Activated CD4-positive, CD25-positive, alpha-beta regulatory T cell (primary cell): ENCODE measurements at places on chromosomes 12 and 14.

DNA sequence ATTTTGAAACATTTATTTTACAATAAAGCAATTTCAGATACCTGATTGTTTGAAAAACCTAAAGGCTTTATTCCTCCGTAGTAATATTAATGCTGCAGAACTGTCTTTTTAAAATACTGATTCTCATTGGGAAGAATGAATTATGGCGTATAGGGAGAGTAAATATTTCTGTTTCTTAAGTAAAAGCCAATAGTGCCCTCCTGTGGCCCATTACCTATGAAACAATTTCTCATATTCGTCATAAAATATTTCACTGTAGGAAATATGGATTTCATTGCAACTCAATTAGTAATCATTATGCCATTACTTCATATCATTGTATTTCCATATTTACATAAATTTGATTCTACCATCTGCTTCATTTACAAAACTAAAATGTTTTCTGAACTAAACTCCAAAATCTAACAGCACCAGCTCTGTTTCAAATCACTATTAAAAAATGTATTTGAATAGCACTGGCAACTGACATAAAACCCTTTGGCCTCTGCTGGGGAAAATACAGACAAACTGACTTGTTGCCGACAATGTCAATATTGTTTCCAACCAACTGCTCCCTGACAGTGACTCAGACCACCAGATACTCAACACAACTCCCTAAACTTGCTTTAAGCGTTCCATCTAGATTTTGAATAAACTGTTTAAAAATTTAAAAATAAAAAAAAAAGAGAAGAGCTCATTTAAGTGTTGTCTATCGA is 290.3 kb downstream of the NAV3 start:
- DNase-seq = no peak

- DNase-seq = no peak
Measured at GRCh38 chr14:75175677-75176141, 703 bp downstream of the TMED10 start.

DNA sequence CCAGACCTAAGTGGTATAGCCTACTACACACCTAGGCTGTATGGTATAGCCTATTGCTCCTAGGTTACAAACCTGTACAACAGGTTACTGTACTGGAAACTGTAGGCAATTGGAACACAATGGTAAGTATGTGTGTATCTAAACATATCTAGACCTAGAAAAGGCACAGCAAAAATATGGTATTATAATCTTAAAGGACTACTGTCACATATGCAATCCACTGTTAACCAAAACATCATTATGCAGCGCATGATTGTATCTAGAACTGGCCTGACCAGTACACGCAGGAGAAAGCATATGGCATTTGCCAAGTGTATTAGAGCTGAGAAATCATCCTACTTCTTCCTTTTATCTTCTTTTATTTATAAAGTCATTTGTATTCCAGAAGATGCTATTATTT is 75.5 kb downstream of the SLC8A3 start:
- DNase-seq = no peak

- DNase-seq = no peak
Measured at GRCh38 chr14:71050227-71050823, 143.1 kb downstream of the PCNX1 start.

- no peak for DNase-seq
Measured at GRCh38 chr12:128690641-128691040, 133.1 kb downstream of the SLC15A4 start.

GRCh38 chr12:28063355-28063880 is 90.9 kb upstream of the PTHLH start:
- no peak for DNase-seq

DNA sequence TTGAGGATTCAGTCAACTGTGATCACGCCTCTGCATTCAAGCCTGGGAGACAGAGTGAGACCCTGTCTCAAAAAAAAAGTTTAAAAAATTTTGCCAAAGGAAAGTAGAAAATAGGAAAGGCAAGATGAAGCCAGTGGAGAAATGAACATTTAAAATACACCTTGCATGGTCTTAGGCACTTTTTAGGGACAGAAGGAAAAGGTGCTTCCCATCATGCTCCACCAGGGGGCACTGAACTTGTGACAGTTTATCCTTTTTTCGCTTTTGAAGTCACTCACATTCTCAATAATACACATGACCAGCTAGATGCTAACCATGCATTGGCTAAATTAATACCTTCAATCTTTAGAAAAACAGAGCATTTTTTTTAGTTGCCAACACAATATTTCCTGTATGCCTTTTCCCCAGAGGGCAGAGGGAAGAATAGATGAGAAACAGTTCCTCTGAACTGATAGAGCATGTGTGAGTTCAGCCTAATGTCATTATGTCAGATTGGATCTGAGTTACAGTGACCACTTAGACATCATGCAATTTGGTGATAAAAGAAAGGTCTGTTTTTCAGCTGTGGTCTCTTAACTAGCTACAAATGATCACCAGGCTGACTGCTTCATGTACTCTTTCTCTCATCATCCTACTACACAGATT is 221.8 kb upstream of the SSTR1 start:
- no peak for DNase-seq

- no peak for DNase-seq
Measured at GRCh38 chr14:64266239-64266638, 27.9 kb downstream of the ESR2 start.

GRCh38 chr14:44846232-44846824 is 115.4 kb downstream of the KLHL28 start:
- no peak for DNase-seq

- DNase-seq = no peak
Measured at GRCh38 chr12:2613326-2614073, 181.3 kb upstream of the FKBP4 start.

- DNase-seq = no peak
Measured at GRCh38 chr14:95964901-95965300, 74.3 kb upstream of the C14orf132 start.

DNA sequence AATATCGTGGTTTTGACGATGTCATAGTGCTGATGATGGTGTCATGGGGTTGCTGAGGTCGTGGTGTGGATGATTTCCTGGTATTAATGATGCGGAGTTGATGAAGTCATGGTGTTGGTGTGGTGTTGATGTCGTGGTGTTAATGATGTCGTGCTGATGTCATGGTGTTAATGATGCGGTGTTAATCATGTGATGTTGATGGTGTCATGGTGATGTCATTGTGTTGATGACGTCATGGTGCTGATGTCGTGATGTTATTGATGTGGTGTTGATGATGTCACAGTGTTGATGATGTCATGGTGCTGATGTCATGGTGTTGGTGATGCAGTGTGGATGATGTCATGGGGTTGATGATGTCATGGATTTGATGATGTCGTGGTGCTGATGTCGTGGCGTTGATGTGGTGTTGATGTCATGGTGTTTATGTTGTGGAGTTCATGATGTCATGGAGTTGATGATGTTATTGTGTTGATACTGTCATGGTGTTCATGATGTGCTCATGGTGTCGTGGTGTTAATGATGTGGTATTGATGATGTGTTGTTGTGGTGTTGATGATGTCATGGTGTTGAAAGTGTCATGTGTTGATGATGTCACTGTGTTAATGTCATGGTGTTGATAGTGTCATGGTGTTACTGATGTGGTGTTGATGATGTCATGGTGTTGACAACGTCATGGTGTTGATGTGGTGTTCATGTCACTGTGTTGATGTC is 48.5 kb upstream of the RIMBP2 start:
- no peak for DNase-seq

DNA sequence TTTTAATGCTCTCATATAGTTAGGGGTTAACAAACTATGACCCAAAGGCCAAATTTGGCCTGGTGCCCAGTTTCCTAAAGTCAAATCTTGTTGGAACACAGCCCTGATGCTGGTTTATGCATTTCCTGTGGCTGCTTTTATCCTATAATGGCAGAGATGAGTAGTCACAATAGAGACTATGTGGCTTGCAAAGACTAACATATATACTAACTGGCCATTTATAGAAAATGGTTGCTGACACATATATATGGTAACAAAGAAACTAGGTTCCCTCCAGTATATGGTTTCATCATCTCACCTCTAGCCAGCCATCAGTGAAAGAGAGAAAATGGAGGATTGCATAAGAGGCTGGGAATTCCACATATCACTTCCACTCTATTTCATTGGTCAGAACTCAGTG is 10.8 kb downstream of the NAV3 start:
- DNase-seq = no peak

- DNase-seq = no peak
Measured at GRCh38 chr12:89474615-89475014, 50.0 kb downstream of the GALNT4 start.

DNA sequence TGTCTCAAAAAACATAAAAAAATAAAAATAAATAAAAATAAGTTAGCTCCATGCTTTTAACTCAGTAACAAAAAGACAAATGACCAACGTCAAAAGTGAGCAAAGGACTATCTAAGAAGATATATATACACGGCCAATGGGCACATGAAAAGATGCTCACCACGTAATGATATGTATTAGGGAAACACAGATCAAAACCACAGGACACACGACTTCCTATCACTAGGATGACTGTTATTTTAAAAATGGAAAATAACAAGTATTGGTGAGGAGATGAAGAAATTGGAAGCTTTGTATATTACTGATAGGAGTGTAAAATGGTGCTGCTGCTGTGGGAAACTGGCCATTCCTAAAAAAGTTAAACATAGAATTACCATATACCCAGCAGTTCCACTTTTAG is 20.2 kb upstream of the P2RX7 start:
- no peak for DNase-seq

DNA sequence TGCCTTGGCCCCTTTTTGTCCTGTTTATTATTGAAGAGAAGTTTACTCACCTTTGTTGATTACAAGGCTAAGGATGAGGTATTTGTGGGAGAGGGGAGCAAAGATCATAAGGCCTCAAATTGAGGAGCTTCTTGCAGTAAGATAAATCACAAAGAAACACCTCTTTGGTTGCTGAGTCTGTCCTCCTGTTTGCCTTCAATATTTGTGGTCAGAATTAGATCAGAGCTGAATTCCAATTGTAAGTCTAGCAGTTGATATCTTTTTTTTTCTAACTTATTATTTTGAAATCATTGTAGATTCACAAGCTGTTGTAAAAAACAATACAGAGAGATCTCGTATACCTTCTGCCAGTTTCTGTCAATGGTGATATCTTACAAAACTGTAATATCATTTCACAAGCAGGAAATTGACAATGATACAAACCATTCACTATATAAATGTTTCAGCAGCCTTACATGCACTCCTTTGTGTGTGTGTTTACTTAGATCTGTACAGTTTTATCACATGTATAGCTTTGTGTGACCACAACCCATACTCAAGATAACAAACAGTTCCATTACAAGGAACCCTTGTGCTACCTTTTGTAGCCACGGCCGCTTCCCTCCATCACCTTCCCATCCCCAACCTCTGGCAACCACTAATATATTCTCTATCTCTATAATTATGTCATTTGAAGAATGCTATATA is 97.4 kb downstream of the KICS2 start:
- no peak for DNase-seq

DNA sequence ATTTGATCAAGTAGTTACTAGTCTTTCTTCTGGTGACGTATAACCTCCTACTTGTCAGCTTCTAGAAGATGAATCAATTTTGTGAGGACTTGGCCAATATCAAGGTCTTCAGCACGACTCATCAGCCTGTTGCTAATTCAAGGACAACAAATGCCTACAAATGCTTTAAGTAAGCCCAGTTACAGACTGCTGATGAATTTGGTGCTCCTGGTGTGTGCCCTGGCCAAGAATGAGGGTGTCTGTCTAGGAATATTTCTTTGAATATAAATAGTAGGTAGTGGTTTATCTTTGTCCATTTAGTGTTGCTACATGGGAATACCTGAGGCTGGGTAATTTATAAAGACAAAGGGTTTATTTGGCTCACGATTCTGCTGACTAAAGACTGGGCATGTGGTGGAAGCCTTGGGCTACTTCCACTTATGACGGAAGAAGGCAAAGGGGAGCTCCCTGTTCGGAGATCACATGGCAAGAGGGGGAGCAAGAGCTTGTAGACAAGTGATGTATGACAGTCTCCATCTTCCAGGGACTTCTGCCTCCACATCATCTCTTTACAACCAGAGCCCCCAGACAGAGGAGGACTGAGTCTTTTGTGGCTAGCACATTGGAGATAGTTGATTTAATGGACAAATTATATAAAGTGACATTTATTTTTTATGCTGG is 180.2 kb downstream of the CRADD start:
- no peak for DNase-seq

DNA sequence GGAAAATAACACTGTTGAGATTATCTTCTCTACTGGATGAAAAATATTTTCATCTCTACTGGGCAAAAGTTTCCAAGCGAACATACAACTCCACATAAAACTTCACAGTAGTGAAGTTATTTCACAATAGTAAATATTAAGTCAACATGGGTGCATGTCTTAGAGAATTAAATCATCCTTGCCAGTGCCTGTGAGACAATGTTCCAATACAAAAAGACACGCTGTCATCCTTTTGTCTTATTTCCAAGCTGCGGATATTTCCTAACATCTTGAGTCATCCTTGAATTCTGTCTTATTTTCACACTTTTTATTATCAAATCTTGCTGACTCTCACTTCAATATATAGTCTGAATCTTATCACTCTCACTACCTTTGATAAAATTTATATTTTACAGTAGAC is 142.9 kb upstream of the KITLG start:
- DNase-seq = no peak

DNA sequence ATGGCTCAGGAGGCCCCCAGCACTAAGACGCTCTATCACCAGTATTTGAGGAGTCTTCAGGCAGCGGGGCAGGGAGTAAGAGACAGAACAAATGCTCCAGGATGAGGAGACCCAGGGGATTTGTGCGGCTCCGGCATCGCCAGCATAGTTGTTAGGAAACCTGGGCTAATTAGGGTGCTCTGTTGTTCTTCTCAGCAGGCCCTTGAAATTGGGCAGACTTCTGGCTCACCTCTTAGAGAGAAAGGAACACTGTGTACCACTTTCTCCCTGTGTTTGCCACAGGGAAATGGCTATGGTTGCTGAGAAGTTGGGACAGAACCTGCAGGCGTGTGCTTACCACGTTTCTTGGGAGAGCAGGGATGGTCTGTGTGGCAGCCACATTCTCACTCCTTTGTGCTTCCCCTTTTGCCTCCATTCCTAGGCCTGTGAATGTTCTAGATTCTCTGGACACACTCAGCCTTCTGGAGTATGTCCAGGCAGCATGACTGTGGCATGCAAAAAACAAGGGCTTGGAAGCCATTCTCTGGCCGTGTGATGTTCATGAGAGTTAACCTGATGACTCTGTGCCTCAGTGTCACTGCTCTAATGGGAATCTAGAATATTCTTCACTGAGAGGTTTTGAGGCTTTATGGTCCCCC is 109.0 kb downstream of the CHST11 start:
- DNase-seq = no peak

GRCh38 chr12:102740141-102740955 is 176.7 kb downstream of the PAH start:
- DNase-seq = no peak

- no peak for DNase-seq
Measured at GRCh38 chr14:69287098-69288010, 27.4 kb downstream of the GALNT16 start.
